ENCODE measurements at places on chromosomes 3 and 15.

DNA sequence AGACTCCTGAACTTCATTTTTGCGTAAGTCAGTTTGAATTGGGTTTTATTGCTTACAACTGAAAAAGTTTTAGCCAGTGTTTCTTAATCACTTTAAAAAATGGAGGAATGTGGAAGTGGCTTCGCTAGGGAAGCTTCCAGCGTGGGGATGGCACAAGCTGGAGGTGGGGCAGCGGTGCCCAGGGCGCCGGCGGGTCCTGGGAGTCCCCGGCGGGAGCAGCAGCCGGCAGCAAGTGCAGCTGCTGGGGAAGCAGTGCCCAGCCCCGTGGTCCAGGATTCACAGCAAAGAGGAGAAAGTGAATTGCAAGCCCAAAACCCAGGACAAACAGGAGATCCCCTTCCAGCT is 301.8 kb upstream of the PROK2 start:
- DNase-seq, result no peak

DNA sequence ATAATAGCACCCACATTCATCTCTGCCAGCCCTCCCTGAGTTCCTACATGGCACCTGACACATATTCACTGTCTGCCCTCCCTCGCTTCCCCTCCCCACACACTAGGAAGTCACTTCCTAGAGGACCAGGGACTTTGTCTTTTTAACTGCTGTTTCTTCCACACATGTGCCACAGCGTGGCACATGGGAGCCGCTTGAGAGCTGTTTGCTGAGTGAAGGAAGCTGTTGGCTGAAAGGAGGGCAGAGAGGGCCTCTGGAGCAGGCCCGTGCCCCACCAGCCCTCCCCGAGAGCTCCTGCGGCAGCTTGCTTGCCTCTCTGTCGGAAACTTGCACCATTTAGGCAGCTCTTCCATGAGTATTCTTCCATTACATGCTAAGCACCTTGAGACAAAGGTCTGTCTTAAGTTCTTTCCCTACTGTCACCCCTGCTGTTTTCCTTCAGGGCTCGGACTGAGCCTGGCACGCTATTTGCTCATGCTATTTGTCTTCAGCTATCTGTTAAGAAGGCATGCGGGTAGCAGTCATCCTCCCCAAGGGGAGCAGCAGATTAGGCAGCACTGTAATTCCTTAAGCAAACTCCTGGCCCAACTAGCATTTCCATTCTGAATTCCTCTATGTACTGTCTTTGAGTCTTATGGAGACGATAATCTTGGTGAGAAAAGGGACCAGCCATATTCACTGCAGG is 72.2 kb downstream of the CACNA1D start:
- DNase-seq, result no peak

DNA sequence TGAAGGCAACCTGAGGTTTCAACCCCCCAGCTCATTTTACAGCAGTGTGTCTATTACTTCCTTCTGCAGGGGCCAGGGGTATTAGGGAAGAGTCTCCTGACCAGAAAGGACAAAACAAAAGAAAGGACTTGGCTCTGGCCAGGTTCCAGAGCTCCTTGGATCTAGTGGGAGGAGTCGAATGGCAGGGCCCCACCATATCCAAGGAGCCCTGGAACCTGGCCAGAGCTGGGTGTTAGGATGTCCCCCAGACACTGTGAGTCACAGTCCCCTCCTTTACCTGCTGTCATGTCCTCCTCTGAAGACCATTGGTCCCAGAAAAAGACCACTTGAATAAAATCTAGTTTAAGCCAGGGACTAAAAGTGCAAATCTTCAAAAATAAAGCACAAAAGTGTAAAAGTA is 113.2 kb downstream of the EEFSEC start:
- no peak for DNase-seq

DNA sequence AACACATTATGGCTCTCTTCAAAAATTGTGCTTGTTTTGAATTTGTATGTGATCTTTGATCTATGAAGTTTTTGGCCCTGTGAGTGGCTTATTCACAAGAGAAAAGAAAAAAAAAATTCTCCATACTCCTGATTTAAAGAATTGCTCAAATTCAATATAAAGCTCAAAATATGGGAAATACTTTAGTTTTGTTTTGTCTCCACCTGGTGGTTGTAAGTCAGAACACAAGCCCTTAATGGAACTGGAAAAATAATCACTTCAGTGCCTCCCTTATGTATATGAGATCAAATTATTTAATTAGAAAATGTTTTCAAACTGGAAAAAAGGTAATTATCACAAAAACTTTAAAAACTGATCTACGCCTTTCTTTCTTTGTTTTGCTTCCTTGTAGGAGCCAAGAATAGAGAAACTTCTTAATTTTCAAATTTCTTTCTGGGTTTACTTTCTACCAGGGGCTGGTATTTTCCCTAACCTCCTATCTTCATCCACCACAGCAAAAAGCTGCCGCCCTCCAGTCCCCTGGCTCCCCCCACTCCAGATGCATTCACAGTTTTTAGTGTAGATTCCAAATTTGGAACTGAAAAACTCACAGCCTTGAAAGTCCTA is 50.6 kb downstream of the SERP1 start:
- peak; percentile 68 for DNase-seq

DNA sequence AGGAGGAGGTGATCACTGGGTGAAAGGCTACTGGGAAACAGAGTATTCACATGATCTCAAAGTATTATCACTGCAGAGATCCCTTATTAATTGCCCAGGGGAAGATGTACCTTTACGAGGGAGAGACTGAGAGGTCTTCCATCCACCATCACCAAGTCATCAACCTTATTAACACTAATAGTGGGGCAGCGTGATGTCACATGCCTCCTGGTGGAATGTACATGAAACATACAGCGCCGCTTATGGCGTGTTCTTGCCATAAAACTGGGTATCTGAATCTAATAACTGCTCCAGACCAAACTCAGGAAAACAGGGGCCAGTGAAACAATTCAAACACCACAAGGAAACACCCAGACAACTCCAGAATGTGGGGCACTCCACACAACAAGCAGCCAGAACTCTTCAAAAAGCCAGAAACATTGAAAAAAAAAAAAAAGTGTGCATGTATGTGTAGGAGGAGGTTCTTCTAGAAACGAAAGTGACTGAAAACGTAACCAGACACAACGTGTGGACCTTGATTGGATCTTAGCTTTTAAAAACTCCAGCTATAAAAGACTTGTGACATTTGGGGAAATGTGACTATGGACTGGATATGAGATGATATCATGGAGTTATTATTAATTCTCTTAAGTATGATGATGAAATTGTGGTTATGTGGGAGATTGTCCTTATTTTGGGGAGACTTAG is 4.6 kb downstream of the STIMATE start:
- peak; percentile 37 for DNase-seq
